NCI-H1105 (cell line): ENCODE measurements at places on chromosomes 12 and 14.
A peak's percentile ranks its signal among the peaks of the same experiment; 100 is the strongest.

GRCh38 chr14:64502887-64503433 is 678 bp downstream of the ZBTB25 start:
- DNase-seq, result no peak

DNA sequence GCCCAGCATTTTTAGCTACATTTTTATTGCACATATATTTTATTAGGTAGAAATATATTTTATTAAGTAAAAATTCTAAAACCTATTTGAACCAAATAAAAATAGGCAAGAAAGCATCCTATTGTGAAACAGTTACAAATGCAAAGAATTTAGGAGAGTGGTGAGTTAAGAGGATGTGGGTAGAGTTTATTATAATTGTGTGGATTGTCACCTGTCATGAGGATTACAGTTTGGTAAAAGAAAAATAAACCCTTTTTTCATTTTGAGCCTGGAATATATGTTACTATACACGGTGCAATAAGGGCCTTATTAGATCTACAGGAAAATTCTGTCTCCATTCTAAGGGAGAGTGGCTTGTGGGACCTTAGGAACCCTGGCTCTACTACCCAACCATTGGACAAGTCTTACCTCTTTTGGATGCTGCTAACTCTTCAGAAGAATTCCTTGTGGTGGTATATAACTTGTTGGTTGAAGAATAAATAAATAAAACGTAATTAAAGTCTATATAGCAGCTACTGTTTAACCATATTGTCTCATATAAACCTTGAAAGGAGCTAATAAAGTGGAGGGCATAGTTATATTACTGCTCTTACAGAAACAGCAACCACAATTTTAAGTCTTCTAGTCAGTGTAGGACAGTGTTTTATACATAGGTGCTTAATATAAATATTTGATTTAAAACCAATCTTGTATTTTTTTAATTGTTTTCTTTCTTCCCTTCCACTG is 67.8 kb downstream of the FGD4 start:
- DNase-seq, result no peak

- no peak for DNase-seq
Measured at GRCh38 chr12:100317371-100317770, 39.5 kb upstream of the SLC17A8 start.

DNA sequence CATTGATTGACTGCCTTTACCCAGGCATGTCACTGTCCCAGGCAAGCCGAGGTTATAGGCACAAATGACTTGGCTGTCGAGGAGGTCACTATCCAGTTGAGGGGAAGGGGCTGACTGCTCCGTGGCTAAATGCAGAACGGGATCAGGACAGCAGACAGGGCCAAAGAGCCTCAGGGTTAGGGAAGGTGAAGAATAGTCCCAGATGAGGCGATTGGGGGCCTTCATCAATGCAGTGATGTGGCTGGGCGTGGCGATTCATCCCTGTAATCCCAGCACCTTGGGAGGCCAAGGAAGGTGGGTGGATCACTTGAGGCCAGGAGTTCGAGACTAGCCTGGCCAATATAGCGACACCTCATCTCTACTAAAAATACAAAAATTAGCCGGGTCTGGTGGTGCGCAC is 10.7 kb upstream of the GLT1D1 start:
- no peak for DNase-seq

- no peak for DNase-seq
Measured at GRCh38 chr14:92040431-92041051, 682 bp upstream of the TRIP11 start.

DNA sequence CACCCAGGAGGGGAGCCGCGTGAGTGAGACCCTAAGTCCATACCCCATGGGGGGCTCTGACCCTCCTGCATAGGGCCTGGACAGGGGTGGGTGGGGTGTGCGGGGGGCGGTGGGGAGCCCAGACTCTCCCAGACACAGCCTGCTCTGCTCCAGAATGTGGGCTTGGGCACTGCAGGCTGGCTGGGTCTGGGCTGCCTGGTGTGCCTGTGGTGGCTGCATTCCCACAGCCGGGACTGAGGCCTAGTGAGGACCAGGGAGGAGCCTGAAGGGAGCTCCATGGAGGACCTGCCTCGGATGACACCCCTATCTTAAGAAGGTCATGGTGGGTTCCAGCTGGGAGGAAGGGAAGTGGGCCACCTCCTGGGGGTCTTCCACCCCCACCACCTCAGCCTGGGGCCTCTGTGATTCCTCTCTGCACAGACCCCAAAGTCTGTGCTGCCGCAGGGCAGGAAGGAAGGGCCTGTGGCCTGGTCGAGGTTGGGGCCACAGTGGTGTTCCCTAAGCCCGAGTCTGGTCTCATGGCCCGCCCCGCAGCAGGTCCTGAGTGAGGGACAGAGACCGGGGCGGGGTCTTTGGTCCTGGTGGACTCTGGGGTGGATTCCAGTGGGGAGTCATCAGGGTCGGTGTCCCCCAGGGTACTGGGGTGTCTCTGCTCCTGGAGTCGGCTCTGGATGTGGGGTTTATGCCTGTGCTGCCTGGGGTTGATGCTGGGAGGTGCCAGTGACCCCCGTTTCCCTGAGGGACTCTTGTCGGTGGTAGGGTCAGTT is 392.3 kb downstream of the TMEM121 start:
- no peak for DNase-seq

GRCh38 chr12:90102957-90103652 is 394.5 kb upstream of the ATP2B1 start:
- DNase-seq, result peak; percentile 14

- DNase-seq, result no peak
Measured at GRCh38 chr14:89634037-89634436, 217.0 kb upstream of the FOXN3 start.

GRCh38 chr14:26427097-26427496 is 170.7 kb downstream of the NOVA1 start:
- no peak for DNase-seq

GRCh38 chr12:96769400-96769799 is 137.7 kb upstream of the NEDD1 start:
- DNase-seq, result peak; percentile 88

DNA sequence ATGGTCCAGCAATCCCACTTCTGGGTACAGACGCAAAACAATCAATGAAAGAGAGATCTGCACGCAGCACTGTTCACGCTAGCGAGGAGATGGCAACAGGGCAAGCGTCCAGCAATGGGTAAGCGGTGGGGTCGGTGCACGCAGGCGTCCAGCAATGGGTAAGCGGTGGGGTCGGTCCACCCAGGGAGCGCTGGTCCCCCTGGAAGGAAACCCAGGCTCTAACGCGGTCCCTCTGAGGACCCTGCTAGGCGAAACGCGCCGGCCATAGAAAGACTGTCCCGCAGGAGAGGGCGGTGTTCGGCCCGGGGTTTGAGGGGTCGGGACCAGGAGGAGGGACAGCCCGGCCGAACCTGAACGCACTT is 618 bp upstream of the PGAM5 start:
- DNase-seq, result no peak

DNA sequence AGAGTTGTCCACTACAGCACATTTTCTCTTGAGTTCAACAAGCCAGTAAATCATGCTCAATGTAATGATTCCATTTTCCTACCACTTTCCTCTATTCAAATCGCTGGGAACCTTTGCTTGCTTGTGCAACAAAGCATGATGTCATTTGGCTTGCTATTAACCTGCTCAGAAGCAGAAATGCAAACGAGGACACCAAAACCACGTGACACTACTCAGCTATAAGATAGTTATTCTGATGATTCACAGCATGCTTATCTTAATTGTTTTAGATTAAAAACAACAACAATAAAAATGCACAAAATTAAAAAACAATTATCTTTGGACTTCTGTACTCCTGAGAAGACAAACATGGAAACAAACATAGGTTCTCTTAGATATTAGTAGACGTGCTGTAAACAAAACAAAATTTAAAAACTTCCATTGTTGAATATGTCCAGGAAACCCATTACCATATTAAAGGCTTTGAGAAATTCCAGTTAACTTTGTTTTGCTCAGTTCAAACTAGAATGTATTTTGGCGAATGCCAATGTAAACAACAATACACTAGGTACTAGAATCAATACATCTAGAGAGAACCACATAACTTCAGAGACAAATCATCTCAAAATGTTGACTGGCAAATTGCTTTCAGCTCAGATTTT is 77.5 kb upstream of the KRAS start:
- DNase-seq, result no peak

DNA sequence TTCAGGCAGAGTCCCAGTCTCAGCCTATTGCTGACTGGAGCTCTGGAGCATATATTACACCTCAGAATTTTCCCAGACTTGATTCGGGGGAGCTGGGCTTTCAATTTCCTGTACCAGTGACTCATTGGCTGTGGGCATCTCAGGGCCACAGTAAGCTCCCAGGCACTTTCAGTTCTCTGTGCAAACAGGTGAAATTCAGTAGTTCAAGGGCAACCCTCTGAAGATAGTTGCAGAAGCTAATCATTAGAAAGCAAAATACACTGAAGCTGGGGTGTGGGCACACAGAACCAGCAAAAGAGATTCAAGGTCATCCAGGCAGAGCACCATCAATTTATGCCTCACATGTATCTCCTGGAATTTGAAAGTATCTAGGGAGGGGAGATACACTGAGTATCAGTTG is 8.1 kb upstream of the NIN start:
- no peak for DNase-seq

DNA sequence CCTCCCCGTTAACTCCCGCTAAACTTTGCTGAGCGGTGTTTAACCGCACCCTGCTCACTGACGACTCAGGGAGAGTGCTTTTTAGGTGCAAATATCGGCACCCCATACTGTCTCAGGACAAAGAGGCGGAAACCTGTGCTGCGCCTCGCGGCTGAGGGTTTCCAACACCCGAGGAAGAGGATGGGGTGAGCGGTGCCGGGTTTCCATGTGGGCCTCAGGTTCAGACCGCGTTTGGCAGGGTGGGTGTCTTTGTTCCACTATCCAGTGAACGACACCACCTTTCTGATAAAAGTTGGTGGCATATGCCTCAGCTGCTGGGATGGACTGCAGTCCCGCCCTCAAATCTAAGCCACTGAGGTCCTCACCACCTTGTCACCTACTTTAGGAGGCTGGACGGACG is 3.0 kb downstream of the RFLNA start:
- DNase-seq, result no peak

DNA sequence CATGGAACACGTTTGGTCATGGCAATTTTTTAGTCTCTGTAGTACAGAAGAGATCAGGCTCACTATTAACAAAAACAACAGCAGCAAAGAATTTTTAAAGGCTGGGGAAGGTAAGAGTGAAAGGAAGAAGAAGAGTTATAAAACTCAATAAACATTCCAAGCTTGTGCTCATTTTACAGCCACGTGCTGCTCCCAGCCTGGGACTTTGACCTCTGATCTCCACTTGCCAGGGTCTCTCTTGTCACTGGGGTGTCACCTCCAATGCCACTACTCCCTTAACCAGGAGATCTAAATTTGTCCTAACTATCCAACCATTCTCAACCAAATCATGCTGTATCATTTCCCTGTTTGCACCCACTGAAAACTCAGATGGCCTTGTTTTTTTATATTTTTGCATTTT is 605.1 kb downstream of the VRK1 start:
- DNase-seq, result no peak

DNA sequence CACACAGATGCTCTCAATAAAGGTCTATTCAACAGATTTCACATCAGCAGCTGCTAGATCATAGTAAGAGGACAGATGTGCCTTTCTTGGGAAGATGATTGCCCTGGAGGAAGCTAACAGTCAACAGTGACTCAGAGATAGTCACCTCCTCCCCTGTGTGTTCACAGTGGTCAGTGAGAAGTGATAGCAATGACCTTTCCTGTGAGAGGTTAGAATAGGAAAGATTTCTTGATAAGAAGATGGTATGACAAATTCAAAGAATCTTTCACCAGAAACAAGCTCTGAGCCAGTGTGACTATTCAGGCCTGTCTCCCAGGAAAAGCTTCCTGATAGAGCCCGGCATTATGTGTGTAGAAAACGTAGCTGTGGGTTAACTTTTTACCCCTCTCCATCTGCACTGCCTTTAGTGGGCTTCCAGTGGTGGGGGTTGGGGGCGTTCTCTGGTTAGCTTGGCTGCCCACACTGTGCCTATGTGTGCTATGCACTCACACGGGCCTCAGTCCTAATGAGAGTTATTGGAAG is 66.4 kb upstream of the ARHGAP5 start:
- no peak for DNase-seq

GRCh38 chr14:105307052-105307727 is 6.4 kb upstream of the BRF1 start:
- no peak for DNase-seq

- no peak for DNase-seq
Measured at GRCh38 chr14:53365486-53366130, 212.5 kb upstream of the DDHD1 start.

- DNase-seq, result no peak
Measured at GRCh38 chr12:52147367-52147963, 44.3 kb downstream of the KRT80 start.

GRCh38 chr14:38705220-38705619 is 397.8 kb downstream of the SEC23A start:
- no peak for DNase-seq

GRCh38 chr12:46493150-46493833 is 120.7 kb upstream of the SLC38A2 start:
- no peak for DNase-seq

DNA sequence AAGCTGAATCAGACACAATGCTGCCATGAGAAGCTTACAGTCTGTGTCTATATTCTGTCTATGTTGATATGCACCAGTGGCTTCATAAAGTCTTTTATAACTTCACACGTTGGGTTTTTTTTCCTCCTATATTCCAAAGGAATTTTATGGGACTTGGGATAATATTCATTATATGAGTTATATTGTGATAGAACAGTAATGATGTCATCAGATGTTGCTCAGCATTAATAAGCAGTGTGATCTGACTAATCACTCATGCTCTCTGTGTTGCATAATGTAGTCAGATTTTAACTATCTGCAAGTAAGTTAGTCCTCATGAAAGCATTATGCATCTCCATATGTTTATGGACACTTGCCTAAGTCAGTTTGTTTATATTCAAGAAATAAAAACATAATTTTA is 159.6 kb downstream of the PLCZ1 start:
- DNase-seq, result no peak

GRCh38 chr14:24271134-24271833 is at the start of gene RABGGTA:
TSS of gene RABGGTA (minus strand) at chr14:24271597. CDS start at chr14:24271115, 482 bp downstream.
- peak; percentile 94 for DNase-seq

GRCh38 chr12:74626397-74626796 is 88.8 kb downstream of the ATXN7L3B start:
- no peak for DNase-seq

- DNase-seq, result no peak
Measured at GRCh38 chr14:68160779-68161546, 341.4 kb downstream of the RAD51B start.

DNA sequence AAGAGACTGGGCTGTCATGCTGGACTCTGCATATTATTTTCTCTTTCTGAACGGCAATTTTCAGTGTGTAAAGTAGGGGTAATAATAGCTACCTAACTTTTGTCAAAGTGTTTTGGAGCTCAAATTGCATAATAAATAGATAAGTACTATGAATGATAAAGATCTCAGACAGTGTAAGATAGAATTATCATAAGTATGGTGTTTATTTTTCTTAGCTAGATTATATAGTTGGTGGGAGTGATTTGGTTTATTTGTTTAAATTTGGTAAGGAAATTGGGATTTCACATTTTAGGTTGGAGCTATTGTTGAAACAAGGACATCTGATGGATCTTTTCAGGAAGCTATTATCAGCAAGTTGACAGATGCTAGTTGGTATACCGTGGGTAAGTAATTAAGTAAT is 7.4 kb downstream of the ARID4A start:
- DNase-seq, result no peak

- no peak for DNase-seq
Measured at GRCh38 chr12:66541426-66541825, 137.4 kb downstream of the GRIP1 start.
